ENCODE measurements at places on chromosomes 2 and 18. TPM values are rescaled to one million over a fixed set of nuclear protein-coding genes. Genes with fewer than 3 reads are reported as not detected.

The IL1RL1 gene
- total RNA-seq, result not detected

GRCh38 chr2:50953021-50953420, 78.9 kb downstream of the NRXN1 start:
- no peak overlapping the region for H3K4me3 ChIP-seq
- H3K36me3 ChIP-seq, result no peaks in the 10 kb centered on the region
- H3K27me3 ChIP-seq, result no peaks in the 10 kb centered on the region
- no peak overlapping the region for H3K27ac ChIP-seq
- no peaks in the 10 kb centered on the region for H3K4me1 ChIP-seq
- no peak for DNase-seq

- no peak overlapping the region for H3K4me3 ChIP-seq
- H3K27me3 ChIP-seq, result no peaks in the 10 kb centered on the region
- no peaks in the 10 kb centered on the region for H3K4me1 ChIP-seq
- no peak for DNase-seq
- no peaks in the 10 kb centered on the region for H3K36me3 ChIP-seq
Measured at GRCh38 chr2:221716426-221717303, 144.6 kb upstream of the EPHA4 start.

- DNase-seq, result no peak
- peaks cover 8% of the 10 kb centered on the region for H3K4me1 ChIP-seq
- H3K27ac ChIP-seq, result no peak overlapping the region
- H3K36me3 ChIP-seq, result no peaks in the 10 kb centered on the region
- H3K4me3 ChIP-seq, result no peak overlapping the region
- no peaks in the 10 kb centered on the region for H3K27me3 ChIP-seq
Measured at GRCh38 chr2:132977812-132978529, 308.0 kb upstream of the LYPD1 start.

- no peaks in the 10 kb centered on the region for H3K27me3 ChIP-seq
- H3K4me3 ChIP-seq, result no peak overlapping the region
- H3K27ac ChIP-seq, result no peak overlapping the region
- H3K36me3 ChIP-seq, result no peaks in the 10 kb centered on the region
Measured at GRCh38 chr2:129160879-129161278, 818.6 kb upstream of the RAB6C start.

DNA sequence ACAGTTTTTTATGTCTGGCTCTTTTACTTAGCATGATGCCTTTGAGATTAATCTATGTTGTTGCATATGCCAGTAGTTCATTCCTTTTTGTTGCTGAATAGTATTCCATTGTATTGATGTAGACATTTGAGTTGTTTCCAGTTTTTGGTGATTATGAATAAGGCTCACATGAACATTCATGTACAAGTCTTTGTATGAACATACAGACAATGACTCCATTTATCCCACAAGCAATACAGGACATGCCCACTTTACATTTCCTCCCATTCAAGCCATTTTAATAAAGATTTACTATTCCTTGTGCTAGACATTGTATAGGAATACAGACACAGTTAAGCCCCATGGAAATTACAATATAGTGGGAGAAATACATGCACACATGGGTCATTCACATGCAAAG, 118.0 kb downstream of the TRIM43 start:
- no peaks in the 10 kb centered on the region for H3K36me3 ChIP-seq
- H3K27me3 ChIP-seq, result no peaks in the 10 kb centered on the region
- DNase-seq, result no peak

- H3K4me3 ChIP-seq, result no peak overlapping the region
- no peaks in the 10 kb centered on the region for H3K27me3 ChIP-seq
- H3K4me1 ChIP-seq, result no peaks in the 10 kb centered on the region
- no peaks in the 10 kb centered on the region for H3K36me3 ChIP-seq
- no peak overlapping the region for H3K27ac ChIP-seq
Measured at GRCh38 chr2:229220254-229220653, 50.8 kb downstream of the PID1 start.

GRCh38 chr18:39863916-39864315, 2091.1 kb upstream of the PIK3C3 start:
- H3K36me3 ChIP-seq, result no peaks in the 10 kb centered on the region
- DNase-seq, result no peak
- H3K27me3 ChIP-seq, result no peaks in the 10 kb centered on the region
- no peak overlapping the region for H3K27ac ChIP-seq
- no peak overlapping the region for H3K4me3 ChIP-seq

Measured in SJSA1 (cell line).